ENCODE measurements at places on chromosomes 2 and 18. TPM values are rescaled to one million over a fixed set of nuclear protein-coding genes. Genes with fewer than 3 reads are reported as not detected.

DNA sequence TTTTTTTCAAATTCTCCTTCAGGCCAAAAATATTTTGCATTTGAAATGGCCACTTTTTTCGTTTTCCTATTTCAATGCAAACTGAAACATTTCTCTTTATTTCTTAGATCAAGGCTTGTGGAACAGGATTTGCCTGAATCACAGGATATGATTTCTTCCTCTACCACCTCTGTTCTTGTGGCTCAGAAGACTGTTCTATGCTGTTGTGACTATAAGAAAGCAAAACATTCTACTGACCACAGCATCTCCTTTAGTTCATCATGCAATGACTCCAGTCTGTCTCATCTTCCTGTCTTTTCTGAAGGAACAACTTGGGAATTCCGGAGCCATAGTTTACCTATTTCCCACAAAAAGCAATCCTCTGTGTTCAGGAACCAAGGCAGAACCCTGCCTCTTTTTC lies 16.2 kb upstream of the ZNF512 start:
- no peak for DNase-seq

DNA sequence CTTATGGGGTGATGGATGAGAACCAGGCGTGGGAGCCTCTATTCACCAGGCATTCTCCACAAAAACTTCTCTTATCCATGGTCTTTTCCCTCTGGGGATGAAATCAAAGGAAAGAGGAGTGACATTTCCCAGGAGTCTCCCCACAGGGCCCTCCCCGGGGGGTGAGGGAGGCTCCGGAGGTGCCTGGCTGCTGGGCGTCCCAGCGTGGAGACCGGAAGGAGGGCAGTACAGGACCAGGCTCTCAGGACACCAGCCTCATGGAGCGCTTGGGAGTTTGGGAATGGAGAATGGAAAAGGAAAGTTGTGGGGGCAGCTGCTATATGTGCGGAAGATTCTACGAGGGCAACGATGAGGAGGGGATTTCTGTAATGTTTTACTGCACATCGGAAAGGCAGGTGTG lies 22.1 kb downstream of the CIB4 start:
- DNase-seq = no peak

The AKAIN1 gene
- 0.24 TPM for polyA plus RNA-seq

The DUSP11 gene
- polyA plus RNA-seq = 21.3 TPM

- DNase-seq = no peak
Measured at GRCh38 chr2:105775809-105776559, 31.3 kb downstream of the NCK2 start.

Measured in muscle of arm (tissue), 14 donors.